NCI-H1930 (cell line): ENCODE measurements at places on chromosomes 4 and X.

GRCh38 chr4:115361781-115362180, 248.4 kb upstream of the NDST4 start:
- DNase-seq = no peak

DNA sequence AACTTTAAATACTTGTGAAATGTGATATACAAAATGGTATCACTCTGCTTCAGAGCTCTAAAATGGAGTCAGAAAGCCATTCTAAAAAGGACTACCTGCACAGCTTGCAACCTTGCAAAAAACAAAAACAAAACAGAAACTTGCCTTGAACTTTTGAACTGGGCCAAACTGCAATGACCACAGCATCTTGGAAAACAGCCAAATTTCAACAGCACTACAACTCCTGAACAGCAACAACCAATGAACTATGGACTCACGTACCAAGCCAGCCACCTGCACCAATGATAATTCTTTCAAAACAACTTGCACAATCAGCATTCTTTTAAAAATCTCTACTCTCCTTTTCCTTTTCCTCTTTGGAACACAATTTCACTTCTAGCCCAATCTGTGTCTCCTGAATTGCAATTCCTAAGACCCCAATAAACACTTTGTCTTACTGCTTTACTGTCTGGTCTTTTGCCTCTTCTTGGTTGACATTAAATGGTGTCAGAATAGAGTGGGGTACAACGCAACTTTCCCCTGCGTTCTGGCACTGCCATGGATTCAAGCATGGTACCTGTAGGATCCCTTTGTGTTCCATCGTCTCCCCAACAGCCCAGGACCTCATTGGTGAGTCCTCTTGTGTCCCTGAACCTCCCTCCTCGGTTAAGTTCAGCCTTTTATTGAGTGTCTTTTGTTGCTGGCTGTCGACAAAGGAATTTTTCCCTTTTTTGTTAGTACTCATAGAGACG, 35.7 kb upstream of the FMR1 start:
- no peak for DNase-seq

DNA sequence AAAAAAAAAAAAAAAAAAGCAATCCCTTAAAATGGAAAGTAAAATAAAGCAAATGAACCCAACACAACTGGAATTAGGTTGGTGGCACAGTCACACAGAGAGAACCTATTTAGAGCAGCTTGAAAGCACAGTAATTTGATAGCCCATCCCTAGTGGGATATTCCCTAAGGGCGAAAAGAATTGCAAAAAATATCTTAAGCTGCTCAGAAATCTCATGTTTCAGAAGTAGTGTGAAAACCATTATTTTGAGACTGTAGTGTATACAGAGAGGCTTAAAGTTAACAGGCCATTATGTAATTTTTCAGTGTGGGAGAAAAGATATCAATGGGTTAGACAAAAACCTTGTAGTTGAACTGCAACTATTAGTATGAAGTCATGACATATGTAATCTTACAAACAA, 40.0 kb upstream of the DHX15 start:
- no peak for DNase-seq

GRCh38 chr4:120291541-120291940, 224.9 kb upstream of the MAD2L1 start:
- DNase-seq = no peak

GRCh38 chr4:1043651-1044468, 32.4 kb downstream of the FGFRL1 start:
- DNase-seq = no peak

DNA sequence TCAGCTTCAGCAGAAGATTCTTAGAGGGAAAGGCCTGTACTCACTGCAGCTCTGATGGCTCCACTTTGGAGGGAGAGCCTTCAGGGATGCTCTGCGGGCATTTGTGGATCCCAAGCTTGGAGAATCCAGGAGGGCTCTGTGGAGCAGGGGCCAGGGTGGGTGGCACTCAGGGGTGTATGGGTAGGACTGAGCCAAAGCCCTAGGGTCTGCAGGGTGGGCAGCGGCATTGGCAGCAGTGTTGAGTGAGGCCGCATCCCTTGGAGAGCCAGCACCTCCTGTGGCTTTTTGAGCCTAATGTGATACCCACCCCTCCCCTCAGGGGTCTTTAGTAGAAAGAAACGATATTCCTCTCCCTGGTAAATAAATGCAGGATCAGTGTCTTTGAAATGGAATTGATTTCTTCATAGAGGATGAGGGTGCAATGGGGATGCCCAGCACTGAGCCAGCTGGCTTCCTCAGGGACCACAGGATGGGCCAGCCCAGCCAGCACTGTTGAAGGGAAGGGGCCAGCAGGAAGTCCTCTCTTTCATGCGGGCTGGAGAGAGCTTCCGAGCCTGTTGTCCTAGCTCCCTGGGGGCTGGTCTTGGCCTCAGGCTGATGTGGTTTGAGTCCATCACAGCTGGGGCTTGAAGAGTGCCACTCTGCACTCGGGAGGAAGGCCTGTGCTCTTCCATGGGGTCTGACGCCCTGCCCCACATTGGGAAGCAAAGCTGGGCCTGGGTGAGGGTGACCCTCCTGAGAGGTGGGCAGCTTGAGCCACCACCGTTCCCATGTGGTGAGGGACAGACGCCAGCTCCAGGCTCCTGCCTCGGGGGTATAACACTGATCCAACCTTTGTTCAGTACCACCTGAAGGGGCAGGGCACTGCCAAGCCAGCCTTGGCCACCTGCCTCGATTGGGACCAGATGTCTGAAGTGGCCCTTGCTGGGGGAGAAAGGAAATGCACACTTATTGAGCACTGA, 49.5 kb downstream of the PSAPL1 start:
- DNase-seq = no peak

DNA sequence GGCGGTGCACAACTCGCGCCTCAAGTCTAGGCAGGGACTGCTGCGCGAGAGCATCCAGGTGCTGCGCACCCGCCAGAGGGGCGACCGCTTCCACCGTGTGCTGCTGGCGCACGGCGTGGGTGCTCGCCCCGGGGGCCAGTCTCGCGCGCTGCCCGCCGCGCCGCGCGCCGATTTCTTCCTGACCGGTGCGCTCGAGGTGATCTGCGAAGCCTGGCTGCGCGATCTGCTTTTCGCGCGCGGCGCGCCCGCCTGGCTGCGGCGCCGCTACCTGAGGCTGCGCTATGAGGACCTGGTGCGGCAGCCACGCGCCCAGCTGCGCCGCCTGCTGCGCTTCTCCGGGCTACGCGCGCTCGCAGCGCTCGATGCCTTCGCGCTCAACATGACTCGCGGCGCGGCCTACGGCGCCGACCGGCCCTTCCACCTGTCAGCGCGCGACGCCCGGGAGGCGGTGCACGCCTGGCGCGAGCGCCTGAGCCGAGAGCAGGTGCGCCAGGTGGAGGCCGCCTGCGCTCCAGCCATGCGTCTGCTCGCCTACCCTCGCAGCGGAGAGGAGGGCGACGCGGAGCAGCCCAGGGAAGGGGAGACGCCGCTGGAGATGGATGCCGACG, 1.3 kb downstream of the CHST7 start:
- DNase-seq = peak; percentile 4

GRCh38 chr4:38069271-38069760, 109.1 kb downstream of the PTTG2 start:
- no peak for DNase-seq

DNA sequence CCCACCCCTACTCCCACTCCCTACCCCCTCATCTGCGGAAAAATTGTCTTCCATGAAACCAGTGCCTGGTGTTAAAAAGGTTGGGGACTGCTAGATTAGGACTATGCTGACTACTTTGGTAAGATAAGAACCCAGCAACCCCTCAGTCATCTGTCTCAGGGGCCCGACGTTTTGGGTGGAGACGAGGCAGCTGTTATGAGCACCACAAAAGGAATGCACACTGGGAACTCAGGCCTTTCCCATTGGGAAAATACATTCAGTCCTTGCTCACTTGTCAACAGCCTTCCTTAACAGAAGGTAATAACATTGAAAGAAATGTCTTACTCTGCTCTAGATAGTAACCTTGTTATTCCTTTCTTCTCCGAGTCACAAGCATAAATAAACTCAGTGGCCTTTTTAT, 310.8 kb downstream of the AFF2 start:
- DNase-seq = no peak
